ENCODE measurements at places on chromosomes 12 and 14. TPM values are rescaled to one million over a fixed set of nuclear protein-coding genes. Genes with fewer than 3 reads are reported as not detected.

Gene KRT3
- total RNA-seq: not detected

Gene FAM186B
- 0.48 TPM for total RNA-seq

Gene ATP5F1B
- total RNA-seq: 921 TPM

Gene RASAL1
- total RNA-seq: not detected

Gene DPY19L2
- total RNA-seq: 0.24 TPM

- DNase-seq: no peak
These were observed 981.4 kb downstream of the BCL11B start for GRCh38 chr14:98290596-98290995.

- DNase-seq: peak; percentile 7
These were observed 90.3 kb downstream of the C12orf75 start for GRCh38 chr12:105420659-105421240.

DNA sequence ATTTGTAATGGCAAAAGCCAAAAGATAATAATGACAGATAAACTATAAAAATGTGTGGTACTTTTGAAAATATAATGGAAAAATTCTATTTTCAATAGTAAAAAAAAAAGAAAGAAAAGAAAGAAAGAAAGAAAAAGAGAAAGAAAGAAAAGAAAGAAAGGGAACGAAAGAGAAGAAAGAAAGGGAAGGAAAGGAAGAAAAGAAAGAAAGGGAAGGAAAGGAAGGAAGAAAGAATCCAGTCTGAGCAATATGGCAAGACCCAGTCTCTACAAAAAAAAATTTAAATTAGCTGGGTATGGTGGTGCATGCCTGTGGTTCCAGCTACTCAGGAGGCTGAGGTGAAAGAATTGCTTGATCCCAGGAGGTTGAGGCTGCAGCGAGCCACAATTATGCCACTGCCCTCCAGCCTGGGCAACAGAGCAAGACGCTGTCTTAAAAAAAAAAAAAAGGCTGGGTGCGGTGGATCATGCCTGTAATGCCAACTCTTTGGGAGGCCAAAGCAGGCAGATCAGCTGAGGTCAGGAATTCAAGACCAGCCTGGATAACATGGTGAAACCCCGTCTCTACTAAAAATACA lies 38.4 kb downstream of the EAPP start:
- DNase-seq: no peak

- DNase-seq: no peak
These were observed 207.9 kb downstream of the NUAK1 start for GRCh38 chr12:105930557-105931503.

DNA sequence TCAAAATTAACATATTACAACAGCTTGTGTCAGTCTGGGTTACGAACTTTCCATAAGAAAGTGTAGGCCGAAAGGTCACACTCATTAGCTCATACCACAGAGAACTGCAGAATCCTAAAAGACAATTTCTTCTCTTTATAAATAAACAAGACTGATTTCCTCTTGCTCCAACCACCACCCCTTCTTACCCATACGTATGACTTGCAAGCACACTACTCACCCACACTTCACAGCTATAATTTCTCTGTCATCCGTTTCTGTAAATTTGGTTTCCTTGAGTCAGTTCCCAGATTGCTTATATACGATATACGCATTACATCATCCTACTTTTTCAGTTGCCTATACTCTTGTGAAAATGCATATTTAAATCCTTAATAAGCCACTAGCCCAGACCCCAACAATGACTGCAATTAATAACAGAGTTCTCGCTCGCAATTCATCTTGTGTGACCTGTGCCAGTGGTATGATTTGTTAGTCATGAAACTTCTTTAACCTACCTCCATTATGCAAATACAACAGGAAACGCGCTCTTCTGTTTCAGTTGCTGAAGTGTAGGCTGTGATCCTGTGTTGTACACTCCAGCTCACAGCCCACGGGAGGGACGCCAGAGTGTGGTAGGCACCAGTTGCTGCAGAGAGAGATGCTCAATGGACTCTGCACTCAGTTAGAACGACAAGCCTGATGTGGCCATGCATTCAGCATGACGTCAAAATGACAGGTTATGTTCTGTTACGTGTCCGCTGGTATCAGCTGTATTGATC lies 417.6 kb downstream of the PDZRN4 start:
- DNase-seq: no peak

DNA sequence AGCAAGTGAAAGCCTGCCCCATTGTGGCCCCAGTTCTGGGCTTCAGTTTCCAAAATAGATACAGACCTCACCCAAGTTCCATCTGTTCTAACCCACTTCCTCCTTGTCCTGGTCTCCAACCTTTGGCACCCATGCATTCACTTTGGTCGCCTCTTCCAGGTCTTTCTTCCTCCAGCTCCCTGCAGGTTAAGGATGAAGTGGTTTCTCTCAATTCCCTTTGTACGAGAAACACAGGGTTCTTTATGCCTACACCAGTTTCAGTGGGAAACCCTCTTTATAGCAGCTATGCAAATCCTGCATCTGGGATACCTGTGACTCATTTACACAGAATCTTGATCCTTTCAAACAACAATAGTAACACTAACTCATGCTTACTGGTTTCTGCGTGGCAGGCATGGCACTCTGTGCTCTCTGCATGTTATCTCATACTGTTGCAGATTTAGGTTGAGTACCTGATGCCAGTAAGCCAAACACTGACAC lies 110.6 kb upstream of the AMIGO2 start:
- no peak for DNase-seq

- peak; percentile 19 for DNase-seq
These were observed 216.2 kb upstream of the ABCD2 start for GRCh38 chr12:39835517-39836489.

DNA sequence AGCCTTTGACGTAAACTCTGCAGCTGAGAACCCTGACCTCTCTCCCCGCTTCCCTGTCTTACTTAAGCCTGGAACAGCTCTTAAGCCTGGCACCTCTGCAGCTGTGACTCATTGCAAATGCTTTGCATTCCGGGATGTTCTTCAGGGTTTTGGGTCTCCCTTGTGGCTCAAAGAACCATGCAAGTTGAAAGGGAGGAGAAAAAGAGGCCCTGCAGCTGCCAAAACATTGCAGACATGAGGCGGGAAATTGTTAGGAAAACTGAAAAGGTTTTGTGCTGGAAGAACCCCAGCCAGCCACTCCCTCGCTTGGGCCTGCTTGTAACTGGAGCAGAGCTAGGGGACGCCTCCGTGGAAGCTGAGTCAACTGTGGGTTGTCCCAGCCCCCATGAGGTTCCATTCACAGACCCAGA lies 60.2 kb upstream of the FERMT2 start:
- no peak for DNase-seq

DNA sequence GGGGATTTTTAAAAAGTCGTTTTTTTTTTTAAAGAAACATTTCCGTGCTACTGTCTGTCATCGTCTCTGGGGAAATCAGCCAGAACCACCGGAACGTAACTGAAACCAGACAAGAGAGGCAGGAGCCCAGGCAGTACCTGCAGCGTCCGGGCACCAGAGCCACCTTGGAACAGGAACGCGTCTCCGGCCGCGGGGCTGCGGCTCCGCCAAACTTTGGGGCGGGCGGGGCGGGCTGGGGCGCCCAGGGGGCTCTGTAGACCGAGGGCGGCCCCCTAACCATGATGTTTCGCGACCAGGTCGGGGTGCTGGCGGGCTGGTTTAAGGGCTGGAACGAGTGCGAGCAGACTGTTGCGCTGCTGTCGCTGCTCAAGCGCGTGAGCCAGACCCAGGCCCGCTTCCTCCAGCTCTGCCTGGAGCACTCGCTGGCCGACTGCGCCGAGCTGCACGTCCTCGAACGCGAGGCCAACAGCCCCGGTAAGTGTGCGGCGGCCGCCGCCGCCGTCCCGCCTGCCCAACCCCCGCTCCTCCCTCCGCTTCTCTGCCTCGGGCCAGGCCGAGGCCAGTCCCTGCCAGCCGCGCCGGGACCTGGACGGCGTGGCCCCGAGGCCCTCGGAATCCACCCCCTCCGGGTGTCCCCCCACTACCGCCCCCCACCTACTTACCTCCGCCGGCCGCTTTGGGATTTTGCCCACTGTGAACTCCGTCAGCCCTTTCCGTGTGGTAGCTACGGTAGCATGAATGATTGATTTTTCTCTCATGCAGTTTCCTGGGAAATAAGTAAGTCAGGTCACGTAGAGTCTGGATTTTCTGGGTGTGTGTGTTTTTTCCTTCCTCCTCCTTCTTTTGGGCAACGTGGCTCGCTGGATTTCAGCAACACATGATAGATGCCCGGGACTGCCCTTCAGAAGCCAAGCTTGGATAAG lies 972 bp downstream of the SAMD4A start:
- DNase-seq: no peak

Measured in GM12878 (cell line).